ENCODE measurements at places on chromosomes 12 and 14.

DNA sequence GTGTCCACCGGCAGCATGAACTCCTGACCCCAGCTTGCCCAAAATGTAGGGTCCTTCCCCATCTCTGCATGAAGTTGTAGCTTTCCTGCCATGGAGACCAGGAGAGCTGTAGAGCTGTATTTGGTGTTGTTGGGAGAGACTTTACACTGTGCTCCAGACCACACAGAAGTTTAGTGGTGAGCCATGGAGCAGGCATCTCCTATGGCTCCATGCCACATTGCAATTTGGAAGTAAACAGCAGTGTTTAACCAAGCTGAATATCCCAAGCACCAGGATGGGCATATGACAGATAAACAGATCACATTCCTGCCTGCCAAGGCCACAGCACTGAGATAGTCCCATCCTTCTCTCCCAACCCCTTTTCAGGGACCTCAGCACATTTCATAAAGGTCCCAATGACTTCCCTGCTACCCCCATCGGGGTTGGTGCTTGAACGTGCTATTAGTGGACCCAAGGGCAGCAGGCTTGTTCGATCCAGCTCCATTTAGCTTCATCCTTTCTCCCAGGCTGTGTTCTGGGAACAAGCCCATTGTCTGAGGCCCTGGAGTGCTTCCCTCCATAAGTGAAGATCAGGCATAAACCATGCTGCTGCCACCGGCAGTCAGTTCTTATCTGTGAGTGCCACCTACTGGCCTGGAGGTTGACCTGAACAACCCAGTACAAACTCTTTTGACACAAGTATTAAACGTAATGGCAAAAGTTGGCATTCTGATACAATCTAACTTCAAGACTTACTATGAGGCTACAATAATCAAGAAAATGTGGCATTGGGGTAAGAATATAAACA lies 172.3 kb upstream of the ATXN7L3B start:
- no peak for DNase-seq

- DNase-seq: no peak
Measured at GRCh38 chr14:101444116-101444515, 117.2 kb upstream of the DIO3 start.

- DNase-seq: no peak
Measured at GRCh38 chr12:2833810-2834209, 1.0 kb downstream of the NRIP2 start.

DNA sequence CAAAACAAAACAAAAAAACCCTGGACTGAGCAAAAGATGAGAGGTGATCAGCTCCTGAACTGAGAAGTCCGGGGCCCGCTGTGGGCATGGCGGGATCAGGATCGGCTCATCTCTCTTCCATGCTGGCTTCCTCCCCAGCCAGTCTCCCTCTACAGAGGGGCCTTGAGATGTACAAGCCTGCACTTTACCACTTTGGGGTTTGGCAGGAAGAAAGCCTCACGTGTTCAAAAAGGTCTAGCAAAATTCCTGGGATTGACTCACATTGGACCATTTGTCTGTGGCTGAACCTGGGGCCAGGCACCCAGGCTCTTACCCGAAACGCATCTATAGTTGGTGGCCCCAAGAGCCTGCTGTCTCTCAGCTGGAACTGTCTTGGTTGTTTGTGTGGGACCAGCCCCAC lies 89.0 kb downstream of the SLC24A4 start:
- no peak for DNase-seq

- no peak for DNase-seq
Measured at GRCh38 chr14:105385698-105386365, 12.5 kb upstream of the TEX22 start.

DNA sequence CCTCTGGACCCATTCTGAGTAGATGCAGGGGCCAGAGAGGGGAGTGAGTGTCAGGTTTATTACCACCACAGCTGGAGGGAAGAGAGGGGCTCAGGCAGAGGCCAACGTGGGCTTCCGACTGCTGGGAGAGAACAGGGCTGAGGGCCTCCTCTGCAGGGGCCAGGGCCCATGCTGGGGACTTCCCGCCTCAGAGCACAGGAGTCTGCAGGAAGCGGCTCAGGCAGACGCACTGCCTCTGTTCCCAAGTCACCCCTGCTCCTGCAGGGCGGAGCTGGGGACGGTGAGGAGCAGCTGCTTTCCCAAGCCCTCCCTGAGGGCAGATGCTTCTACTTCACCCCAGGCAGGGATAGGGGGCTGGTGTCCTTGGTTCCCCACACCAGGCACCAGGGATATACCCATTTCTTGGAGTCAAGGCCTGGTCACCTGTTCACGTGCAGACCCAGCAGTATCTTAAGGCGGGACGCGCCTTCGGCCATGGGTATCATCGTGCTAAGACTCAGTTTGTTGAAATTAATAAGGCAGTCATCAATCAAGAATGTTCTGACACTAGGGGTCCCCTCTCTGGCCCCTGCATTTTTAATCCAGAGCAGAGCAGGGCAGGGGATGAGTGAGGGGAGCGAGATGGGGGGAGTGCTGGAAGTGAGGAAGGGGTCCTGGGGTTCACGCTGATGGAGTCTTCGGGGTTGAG lies 100.0 kb downstream of the PIWIL1 start:
- DNase-seq: no peak

DNA sequence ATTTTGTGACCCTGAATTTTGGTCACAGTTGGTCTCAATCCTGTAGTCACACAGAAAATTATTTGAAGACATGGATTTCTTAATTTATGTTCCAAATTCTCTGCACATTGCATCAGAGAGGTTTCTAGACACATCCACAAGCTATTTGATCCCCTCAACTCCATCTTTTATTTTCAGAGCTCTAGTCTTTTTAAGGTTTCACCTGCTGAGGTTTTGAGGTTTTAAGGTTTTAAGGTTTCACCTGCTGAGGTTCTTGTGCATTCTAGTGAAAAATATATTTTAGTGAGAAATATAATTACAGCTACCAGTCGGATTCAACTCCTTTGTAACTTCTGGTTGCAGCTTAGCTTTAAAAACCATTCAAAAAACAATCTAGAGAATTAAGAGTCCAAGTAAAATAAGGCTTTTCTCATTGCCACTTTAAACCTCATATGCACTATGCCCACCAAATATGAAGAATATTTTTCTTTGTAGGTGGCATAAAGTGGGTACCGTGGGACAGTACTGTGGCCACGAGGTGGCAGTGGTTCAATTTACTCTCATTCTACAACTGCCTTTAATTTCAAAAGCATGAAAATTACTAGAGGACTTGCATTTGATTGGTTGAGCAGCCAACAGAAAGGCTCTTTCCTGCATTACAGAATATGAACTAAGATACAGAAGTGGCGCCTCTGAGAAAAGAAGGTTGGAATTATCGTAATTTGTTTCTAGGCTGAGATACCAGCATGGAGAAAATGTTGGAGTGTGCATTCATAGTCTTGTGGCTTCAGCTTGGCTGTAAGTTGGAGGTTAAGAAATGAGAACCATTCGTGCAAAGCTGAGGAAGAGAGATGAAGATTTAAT lies 366.5 kb upstream of the OR4E1 start:
- no peak for DNase-seq

DNA sequence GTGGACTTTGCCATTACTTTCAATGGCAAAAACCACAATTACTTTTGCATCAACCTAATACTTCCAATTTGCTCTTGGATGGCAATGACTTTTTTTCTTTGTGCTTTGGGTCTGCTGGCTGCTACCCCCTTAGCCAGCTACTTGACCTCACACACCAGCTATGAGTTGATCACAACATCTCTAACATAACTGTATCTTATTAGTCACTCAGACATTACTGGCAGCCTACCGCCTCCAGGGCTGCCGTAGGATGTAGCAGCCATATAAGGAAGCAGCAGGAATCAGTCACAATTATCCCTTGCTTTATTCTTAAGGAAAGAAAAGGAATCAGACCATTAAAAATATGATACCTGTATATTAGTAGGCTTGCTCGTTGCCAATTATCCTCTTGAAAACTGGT lies 260.5 kb downstream of the ADAMTS20 start:
- no peak for DNase-seq

GRCh38 chr12:1297206-1297605 lies 297.2 kb downstream of the FBXL14 start:
- DNase-seq: no peak
